Nucleus accumbens (tissue), 56 donors: ENCODE measurements at places on chromosomes 7 and 10.

DNA sequence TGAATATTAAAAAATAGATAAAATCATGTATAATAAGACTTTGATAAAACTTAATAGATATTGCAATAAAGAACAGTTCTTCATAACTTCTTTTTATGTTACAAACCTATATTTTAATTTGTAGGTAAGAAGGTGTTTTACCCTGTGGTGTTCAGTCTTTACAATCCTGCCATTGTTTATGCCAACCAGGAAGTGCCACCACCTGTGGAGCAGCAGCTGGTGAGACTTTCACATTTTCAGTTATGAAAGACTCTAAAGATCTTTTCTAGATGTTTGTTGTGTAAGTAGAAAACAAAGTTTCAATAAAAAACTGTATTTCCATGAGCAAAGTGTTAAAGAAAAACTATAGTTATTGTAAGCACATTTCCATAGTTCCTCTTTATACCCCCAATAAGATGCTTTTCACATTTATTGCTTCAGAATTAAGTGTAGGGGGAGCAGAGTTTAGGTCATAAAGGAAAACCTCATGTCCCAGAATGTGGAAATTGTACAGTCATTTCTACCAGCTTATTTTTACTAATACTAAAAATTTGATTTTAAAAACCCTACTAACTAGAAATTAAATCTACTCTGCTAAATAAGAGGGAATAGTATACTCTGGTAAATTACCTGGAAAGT lies 28.7 kb downstream of the CSGALNACT2 start:
- DNase-seq: no peak

DNA sequence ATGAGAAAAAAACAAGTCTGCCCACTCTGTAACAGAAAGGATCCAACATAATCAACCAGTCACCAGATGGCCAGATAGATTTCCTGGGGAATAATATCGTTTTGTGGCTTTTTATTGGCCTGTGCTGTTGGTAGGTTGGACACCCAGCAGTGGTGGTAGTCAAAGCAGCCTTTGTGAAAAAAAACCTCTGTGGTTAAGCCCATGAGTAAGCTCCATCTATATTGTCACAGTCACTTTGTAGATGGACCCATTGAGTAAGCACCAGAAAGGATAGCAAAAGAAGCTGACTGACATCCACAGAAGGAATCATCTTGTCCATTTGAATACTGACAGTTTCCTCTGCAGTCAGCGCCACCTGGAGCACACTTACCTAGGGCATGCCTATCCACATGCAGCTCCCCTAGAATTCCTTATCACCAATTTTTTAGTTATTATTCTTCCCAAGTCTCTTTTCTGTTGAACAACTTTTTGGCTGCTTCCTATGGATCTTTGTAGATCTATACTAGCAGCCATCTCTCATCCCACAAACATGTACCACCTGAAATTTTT lies 96.9 kb downstream of the IQUB start:
- DNase-seq: no peak

DNA sequence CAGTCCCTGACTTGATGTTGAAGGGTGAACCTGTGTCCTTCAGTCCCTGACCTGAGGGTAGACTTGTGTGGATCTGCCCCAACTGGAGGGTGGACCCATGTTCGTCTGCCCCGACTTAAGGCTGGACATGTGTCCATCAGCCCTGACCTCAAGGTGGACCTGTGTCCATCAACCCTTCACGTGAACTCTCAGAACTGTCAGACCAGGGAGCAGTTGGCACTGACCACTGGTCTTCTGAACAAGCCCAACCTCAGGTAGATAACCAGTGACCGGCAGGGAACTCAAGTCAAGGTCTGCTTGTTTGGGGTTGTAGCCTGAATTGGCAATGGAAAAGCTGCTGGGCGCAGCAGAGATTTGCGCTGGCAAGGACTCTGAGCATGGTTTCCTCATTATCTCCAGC lies 96.5 kb downstream of the ADCY1 start:
- DNase-seq: no peak

GRCh38 chr7:90877201-90877600 lies 281.1 kb downstream of the CDK14 start:
- DNase-seq: no peak

GRCh38 chr7:143367972-143368371 lies 5.5 kb upstream of the FAM131B start:
- DNase-seq: no peak

- DNase-seq: no peak
Measured at GRCh38 chr7:763762-764161, 36.7 kb upstream of the PRKAR1B start.

DNA sequence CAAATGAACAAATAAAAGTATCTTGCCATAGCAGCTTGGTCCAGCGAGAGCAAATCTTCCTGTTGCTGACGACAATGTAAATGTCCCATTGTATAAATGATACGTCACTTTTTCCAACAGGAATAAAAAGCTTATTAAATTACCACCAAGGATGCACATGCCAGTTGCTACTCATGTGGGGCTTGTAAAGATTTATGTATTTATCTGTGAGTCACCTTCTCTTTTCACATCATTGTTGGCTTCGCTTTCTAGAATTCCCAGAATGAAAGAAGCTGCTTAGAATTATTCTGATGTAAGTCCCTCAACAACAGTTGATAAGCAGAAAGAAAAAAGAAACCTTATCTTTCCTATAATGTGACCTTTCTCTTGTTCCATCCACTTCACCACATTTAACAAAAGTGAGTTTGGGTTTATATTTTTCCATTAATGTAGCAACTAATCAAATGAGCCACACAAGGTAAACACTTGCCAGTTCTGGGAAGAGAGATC lies 22.4 kb downstream of the DNAJC12 start:
- no peak for DNase-seq

GRCh38 chr7:71193099-71193810 lies 61.3 kb downstream of the GALNT17 start:
- DNase-seq: no peak

GRCh38 chr7:126440542-126440941 lies 812.2 kb downstream of the GRM8 start:
- no peak for DNase-seq

GRCh38 chr7:19930851-19931250 lies 157.4 kb upstream of the TMEM196 start:
- DNase-seq: no peak

GRCh38 chr10:13453896-13454295 lies 74.9 kb downstream of the BEND7 start:
- no peak for DNase-seq

GRCh38 chr10:18738835-18739234 lies 79.6 kb downstream of the ARL5B start:
- DNase-seq: no peak

- no peak for DNase-seq
Measured at GRCh38 chr7:13910805-13911551, 78.5 kb downstream of the ETV1 start.

GRCh38 chr10:10680496-10680895 lies 337.2 kb upstream of the CELF2 start:
- no peak for DNase-seq

DNA sequence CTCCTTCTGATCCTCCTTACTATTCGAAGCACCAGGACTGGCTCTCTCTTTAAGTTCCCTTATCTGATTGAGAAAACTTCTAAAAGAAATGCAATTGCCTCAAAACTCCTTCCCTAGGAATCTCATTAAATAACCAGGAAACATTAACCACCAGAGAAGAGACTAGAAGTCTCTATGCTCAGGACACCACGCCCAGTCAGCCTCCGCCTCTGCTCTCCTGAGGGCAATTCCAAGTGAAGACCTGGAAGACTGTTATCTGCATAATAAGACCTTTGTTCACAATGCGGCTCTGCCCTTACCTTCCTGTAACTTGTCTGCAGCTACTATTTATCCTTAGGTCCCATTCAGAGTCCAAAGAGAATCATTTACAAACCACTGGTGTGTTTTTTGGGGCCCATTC lies 78.8 kb downstream of the ELMO1 start:
- no peak for DNase-seq

- no peak for DNase-seq
Measured at GRCh38 chr10:61024856-61025201, 80.8 kb upstream of the RHOBTB1 start.

DNA sequence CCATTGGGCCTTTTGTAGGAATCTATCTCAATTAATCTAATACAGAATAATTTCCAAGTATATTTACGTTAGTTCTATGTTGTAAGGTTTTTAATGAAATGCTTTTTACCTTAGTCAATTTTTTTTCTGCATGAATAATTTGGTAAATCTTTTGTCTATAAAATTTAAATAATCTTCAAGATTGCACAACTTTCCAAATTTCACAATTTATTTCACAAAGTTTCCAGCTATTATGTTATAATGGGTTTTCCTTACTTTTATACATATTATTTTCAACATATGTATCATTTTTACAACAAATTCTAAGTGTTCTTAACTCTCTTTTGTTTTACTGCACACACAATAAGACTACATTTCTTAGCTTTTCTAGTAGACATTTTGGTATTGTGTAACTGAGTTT lies 470.7 kb downstream of the ETV1 start:
- no peak for DNase-seq

DNA sequence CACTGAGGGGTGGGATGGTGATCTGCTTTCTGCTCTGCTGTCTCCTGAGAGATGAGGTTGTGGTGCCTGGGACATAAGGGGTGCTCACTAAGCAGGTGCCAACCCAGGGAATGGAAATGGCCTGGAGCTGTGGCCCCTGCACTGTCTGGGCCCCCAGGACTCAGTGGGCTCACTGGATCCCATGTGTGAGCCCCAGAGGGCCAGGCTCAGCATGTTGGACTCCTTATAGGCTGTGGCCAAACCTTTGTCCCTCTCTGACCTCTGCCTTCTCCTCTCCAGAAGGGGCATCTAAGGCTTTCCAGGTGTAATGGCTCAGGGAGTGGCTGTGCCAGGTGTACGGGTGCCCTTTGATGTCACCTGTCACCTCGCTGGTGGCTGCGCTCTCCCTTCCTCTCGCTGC lies 56.4 kb downstream of the NEUROG3 start:
- DNase-seq: no peak

DNA sequence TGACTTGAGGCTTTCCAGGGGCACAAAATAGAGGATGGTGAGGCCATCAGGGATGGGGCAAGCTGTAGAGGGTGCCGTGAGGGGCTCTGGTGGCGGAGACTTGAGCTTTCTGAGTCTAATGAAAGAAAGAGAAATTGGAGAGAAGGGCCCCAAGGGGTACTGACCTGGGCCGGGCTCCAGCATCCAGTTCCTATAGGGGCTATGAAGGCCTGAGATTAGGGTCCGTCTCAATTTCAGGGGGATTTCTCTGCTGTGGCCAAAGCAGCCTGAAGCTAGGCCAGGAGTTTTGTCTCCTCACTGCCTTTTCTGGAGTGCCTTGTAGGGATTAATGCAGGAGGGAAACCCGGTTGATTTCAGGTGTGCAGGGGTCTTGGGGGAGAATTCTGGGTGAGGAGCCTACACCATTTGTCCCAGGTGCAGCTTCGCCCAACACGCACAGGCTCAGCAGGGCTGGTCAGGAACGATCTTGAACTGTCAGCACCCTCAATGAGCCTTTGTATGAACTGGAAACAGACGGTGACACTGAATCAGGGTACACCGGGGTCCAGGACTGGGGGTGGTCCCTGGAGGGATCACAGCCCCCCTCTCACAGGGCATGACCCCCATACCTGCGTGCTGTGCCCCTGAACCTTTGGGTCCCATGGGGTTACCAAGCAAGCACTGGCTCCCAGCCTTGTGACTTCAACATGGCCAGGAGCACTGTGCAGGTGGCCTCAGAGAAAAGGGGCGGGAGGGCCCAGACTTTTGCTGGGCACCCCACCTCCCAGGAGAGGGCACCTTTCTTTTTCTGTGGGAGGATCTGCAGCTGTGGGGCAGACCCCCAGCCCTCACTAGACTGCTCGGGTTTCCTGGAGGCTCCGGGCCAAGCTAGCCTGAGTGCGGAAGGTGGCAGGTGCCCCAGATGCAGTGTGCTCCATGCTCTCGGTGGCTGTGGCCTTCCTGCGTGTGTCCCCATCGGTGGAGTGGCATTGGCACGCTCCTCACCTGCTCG lies 122.9 kb upstream of the RET start:
- no peak for DNase-seq

GRCh38 chr10:22010973-22011408 lies 7.5 kb upstream of the DNAJC1 start:
- DNase-seq: no peak

DNA sequence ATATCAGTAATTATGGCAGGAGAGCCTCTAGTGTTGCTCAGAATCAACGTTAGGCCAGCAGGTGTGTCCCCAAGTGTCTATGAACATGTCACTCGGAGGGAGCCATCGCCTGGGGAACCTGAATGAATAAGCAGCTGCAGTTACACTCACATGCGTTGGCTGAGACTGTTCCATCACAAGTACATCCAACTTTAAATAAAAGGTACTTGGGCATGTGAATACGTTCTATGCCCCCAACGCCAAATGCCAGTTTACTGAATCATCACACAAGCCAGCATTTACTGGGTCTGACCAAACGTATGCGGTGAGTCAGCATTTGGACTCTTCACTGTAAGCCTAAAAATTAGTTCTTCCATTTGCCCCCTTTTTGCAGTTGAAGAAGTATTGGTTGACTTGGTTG lies 207.6 kb upstream of the PLXNA4 start:
- DNase-seq: no peak

DNA sequence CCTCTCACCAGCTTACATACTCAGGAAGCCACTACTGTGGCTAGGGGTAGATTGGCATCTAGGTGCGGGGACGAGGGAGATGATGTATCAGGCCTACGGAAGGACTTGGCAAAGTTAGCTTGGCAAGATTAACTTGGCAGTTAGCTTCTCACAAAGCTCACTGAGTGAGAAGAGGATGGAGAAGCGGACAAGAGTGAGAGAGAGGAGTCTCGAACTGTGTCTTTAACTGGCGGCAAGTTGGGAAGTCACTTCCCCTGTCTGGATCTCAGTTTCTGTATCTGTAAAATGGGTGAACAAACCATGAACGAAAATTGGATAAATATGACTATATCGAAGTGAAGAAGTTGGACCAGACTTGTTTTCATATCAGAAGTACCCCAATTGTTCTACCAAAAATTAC lies 9.5 kb upstream of the MLXIPL start:
- DNase-seq: no peak

- no peak for DNase-seq
Measured at GRCh38 chr10:44696496-44696895, 214.6 kb upstream of the TMEM72 start.
